ENCODE measurements at places on chromosomes 16 and 17.

DNA sequence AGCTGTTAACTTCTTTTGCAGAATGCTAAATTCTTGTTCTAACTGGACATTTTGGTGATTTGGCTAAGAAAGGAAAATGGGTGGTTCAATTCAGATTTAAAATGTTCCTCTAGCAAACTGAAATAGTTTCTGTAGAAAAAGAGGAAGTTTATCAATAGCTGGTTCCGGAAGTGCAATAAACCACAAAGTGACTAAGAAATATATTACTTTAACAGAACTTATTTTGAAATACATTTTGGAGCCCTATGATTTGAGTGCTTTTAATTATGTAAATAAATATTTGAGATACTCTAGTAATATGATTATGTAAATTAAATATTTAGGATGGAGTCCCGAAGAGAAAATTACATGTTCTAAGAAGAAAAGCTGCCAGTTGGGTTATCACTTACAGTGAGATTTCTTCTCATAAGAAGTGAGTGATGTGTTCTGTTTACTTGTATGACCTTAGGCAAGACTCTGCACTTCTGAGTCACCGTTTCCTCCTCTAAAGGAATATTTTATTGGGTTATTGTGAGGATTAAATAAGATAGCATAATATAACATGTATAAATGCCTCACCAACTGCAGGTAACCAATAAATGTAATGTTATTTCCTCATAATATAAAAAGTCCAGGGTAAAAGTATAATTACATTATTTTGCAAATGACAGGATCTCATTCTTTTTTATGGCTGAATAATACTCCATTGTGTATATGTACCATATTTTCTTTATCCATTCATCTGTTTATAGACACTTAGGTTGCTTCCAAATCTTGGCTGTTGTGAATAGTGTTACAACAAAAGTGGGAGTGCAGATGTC is at the start of gene EVI2B:
Gene EVI2B, minus strand, starts transcription at position 73 of the 800 bp plus-strand sequence. CDS start 8,445 bp downstream, outside the sequence.
- DNase-seq, result no peak

GRCh38 chr17:14986127-14986526 is 279.0 kb downstream of the PMP22 start:
- no peak for DNase-seq

DNA sequence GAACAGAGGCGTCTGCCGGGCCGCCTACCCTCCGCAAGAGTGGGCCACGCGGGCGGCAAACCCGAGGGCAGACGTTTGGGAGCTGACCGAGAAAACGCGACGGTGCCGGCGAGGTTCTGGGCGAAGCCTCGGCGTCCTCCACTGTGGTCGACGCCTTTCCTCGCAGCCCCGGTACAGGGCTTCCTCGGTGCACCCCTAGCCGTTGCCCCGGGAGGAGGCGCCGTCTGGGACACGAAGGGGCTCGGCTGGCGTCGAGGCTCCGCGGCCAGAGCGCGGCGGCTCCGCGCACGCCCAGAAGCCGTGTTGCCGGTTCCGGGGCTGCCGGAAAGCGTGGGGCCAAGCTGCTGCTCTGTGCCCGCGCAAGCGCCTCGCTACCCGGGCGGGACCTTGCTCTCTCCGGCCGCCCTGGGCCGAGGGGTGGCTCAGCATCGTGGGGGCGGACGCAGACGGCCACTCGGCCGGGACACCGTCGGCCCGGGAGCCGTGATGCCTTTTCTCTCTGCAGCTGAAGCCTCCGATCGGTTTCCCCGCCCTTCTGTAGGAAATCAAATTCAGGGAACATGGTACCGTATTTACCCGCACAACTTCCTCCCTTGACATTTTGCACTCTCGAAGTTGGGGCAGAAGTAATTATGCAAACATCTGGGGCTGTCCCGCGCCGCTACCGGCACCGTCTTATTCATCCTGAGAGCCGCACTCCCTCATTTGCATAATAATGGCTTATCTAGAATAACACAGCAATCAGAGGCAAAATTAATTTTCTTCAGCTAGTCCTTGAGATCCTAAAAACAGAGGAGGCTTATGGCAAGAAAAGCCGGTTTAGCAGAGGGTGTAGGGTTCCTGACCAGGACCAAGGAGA is 7.3 kb upstream of the CBX8 start:
- peak; percentile 48 for DNase-seq

DNA sequence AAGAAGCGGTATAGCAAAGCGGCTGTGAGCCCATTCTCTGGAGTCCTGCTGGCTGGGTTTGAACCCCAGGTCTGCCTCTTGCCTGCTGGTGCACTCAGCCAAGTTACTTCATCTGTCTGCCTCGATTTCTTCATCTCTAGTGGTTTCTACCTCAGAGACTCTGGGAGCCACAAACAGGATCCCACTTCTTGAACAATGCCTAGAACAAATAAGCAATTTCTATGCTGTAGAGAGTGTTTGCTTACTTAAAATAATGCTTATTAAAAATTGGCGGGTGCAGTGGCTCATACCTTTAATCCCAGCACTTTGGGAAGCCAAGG is 75.5 kb downstream of the CMIP start:
- DNase-seq, result no peak

DNA sequence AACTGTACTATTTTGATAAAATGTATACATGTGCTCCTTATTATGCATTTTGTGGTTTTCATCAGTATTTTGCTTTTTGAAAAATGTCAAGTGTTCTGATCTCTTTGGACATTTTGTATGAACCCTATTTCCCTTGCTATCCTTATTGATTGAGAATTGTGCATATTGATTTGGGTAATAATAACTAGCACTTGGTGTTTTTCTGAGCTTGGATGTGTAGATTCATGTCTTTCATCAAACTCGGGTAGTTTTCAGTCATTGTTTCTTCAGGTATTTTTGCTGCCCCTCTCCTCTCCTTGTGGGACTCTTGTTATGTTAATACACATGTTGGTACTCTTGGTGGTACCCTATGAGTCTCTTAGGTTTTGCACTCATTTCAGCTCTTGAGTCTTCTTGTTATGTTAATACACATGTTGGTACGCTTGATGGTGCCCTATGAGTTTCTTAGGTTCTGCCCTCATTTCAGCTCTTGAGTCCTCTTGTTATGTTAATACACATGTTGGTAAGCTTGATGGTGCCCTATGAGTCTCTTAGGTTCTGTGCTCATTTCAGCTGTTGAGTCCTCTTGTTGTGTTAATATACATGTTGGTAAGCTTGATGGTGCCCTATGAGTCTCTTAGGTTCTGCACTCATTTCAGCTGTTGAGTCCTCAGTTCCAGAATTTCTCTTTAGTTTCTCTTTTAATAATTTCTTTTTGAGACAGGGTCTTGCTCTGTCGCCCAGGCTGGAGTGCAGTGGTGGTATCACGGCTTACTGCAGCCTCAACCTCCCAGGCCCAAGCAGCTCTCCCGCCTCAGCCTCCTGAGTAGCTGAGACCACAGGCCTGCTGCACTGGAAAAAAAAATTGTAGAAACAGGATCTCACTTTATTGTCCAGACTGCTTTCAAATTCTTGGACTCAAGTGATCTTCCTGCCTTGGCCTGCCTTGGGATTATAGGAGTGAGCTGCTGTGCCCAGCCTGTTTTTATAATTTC is 19.3 kb downstream of the ZNF750 start:
- DNase-seq, result no peak

DNA sequence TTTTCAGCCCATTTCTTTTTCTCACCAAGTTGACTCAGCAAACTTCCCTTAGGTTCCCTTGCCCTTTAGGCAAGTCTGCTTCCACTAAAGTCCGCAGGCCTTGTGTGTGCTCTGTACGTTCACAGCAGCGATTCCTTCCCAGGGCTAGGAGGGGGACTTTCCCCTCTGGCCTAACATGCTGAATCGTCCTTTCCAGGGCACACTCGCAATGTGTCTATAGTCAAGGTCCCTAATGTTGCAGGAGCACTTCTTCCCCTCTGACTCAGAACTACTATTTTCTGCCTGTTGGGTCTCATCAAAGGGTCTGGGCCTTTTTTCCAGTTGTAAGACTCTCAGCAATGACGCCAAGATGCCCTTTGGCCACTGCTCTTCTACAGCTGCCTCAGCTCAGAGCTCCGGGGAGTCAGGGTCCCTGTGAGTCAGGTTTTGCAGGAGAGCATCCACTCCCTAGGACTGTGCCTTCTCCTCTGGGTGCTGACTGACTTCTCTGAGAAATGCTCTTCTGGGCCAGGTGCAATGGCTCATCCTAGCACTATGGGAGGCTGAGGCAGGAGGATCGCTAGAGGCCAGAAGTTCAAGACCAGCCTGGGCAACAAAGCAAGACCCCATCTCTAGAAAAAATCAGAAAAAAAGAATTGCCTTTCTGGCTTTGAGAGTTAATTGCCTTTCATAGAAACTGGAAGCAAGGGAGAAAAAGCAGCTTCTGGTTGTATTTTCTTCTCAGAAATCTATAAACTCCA is 64.4 kb upstream of the TBX2 start:
- DNase-seq, result no peak

GRCh38 chr17:82675476-82676245 is 22.8 kb downstream of the RAB40B start:
- DNase-seq, result no peak

GRCh38 chr17:49316258-49316570 is 45.8 kb downstream of the ZNF652 start:
- no peak for DNase-seq

DNA sequence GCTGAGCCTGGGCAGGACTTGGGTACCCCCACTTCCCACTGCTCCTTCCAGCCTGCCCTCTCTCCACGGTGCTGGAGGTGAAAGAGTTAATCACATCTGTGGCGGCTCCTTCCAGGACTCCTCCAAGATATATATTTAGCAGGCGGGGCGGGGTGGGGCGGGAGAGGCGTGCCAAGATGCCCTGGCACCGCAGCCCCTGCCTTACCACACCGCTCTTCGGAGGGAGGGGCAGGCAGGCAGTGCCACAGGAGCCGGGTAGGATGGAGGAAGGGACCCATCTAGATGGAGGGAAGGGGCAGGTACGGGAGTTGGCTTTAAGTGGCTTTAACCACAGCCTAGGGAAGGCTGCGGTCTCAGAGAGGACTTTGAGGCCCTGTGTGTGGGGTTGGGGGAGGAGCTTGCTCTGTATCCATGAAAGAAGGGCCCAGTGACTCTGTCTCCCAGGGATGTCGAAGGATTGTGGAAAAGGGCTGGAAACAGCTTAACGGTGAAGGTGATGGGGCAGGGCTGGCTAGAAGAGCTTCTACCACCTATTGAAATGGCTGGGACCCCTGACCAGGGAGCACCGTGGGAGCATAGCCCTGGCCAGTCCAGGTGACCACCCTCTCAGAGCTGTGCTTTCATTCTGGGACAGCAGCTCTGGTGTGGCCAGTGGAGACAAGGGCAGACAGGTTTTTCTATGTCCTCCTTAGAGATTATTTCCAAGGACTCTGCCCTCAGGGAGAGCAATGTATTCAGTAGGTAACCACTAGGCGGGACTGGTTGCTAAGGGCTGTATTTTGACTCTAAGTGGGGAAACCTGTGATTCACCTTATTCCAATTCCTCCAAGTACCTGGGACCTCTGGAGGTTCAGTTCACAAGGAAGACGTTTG is 13.0 kb downstream of the GPR142 start:
- DNase-seq, result peak; percentile 75

DNA sequence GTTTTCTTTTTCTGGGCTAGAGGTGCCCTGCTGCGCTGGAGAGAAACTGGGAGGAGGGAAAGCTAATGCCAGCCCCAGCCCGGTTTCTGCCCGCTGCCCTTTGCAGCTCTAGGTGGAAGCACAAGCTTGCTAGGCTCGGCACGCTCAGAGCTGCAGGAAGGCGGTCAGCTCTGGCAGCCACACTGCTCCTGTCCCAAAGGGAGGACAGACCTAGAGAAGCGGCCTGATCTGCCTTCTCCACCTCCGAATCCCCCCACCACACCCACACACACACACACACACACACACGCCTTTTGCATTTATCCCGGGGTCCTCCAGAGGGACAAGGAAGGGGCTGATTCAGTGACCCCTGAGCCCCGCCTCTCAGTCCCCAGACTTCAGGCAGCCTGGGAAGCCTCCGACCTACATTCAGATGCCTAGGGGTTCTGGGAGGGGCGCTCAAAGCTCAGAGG is 418.1 kb downstream of the SOX9 start:
- no peak for DNase-seq

DNA sequence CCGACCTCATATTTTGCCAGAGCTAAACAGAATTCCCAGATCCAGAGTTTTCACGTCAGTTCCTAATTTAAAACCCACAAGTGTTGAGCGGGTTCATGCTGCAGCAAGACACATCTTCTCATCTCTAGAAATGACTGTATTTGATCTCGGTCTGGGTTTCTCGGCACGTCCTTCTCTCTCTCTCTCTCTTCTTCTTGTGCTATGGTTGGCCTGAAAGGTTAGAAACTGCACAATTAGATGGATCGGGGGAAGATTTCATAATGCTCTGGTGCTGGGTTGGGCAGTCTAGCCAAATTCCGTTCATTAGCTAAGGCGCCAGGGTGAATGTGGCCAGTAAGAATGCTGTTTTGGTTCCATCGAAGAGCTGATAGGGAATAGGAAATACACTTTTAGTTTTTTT is 158.9 kb upstream of the NOG start:
- no peak for DNase-seq

GRCh38 chr17:3222505-3222904 is 15.0 kb downstream of the OR1A1 start:
- no peak for DNase-seq

GRCh38 chr17:73284906-73285602 is 23.4 kb upstream of the CPSF4L start:
- no peak for DNase-seq

GRCh38 chr17:64173646-64174045 is 43.7 kb upstream of the ERN1 start:
- DNase-seq, result no peak

- no peak for DNase-seq
Observed at GRCh38 chr17:47330548-47330947, 6.8 kb downstream of the EFCAB13 start.

- DNase-seq, result peak; percentile 61
Observed at GRCh38 chr17:58060596-58061191, 22.5 kb upstream of the DYNLL2 start.

GRCh38 chr16:29806099-29806579 is at the start of gene MAZ:
TSS of gene MAZ (plus strand) at chr16:29806529. CDS start at chr16:29806702, 173 bp downstream.
- no peak for DNase-seq

- DNase-seq, result peak; percentile 91
Observed at GRCh38 chr16:3952737-3953131, 72.2 kb upstream of the CREBBP start.

GRCh38 chr17:80129006-80129565 is 17.8 kb downstream of the EIF4A3 start:
- DNase-seq, result no peak

DNA sequence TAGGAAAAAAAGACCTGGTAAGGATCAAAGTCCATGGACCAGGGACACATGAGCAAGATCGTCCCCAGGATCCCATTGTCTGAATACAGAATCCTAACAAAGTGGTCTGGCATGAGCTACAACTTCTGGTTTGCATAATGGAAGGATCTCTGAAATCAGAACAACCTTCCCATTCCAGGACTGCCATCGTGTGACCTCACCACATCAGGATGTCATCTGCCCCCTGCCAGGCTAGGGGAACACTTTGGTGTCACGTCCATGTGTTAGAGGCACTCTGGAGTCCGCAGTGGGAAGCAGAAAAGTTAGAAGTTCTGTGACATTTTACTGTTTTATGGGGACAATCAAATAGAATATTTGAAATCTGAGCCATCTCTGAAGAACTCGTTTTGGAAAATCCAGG is 160.7 kb downstream of the RGS9 start:
- no peak for DNase-seq

DNA sequence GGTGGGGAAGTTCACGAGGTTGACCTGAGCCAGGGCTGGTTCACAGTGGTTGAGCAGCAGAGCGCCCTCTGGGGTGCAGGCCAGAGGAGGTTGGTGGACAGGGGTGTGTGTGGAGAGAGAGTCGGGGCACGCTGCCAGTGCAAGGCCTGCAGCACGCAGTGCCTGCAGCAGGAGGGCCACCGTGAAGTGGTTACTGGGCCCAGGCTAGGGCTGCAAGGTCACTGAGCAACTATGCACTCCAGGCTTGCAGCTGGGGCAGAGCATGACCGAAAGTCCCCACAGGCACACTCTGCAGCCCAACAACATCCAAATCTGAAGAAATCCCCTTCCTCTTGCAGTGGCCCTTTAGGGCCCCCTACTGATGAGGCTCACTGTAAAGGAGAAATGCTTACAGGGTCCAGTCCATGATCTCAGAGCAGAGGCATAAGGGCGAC is 89.1 kb upstream of the NOL11 start:
- no peak for DNase-seq

Data from right hindlimb (tissue), 1 donor.